Astrocyte (in vitro differentiated cells and primary cell): ENCODE measurements at places on chromosomes 13 and 19.
A peak's percentile ranks its signal among the peaks of the same experiment; 100 is the strongest.

DNA sequence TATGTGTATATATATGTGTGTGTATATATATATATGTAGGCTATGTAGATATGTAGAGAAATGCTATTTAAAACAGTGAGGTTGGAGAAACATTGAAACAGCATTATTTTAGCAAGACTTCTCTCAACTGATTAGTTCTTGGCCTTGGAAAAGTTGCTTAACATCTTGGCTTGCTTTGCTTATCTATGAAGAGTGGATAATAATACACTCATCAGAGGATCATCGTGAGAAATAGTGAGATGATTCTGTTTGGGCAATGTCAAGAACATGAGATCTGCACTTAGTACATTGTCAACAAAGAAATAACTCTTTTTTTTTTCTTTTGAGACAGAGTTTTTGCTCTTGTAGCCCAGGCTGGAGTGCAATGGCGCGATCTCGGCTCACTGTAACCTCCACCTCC lies 128.3 kb downstream of the KLF5 start:
- no peak for DNase-seq

DNA sequence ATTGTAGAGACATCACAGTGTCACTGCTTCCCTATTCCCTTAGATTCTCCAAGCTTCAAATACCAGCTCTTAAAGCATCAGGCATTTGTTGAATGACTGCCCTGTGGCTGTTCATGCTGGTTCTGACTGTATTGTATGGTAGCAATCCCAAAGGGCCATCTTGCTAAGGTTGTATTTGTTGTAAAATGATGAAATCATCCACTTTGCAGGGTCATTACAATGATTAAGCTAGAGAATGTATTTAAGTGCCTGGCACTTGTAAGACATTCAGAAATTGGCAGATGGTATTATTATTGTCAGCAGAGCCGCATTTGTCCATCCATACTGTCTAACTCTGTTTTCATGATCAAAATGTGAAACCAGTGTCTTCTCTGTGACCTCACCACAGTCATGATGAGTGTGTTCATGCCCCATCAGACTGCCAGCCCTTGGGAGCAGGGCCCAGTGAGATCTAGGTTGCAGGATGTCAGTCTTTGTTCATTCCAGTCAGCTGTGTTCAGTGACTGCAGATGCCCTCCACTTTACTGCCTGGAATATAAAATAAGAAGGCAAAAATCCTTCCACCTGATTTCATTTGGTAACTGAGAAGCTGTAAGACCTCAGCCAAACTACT lies 86.1 kb downstream of the DHRS12 start:
- DNase-seq: no peak

DNA sequence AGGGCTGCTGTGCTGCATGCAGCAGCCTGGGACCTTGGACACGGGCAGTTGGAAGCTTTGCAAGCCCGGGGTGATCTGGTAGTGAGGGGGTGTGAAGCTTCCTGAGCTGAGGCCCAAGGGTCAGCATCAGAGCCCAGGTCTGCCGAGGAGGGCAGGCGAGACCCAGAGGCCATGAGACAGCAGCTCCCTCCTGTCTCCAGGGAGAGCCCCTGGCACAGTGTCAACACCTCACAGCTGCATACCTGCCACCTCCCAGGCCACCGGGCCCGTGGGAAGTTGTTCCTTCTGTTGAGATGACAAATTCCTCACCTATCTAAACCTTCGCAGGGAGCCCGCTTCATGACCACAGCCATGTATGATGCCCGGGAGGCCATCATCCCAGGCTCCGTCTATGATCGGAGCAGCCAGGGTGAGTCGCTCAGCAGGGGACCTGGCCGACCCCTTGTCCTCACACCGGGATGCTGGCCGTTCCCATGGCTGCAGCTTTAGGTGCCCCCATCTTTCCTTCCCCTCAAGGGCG lies 32.1 kb downstream of the CERS1 start:
- DNase-seq: no peak

GRCh38 chr19:12187625-12188024 lies 24.7 kb downstream of the ZNF136 start:
- no peak for DNase-seq

DNA sequence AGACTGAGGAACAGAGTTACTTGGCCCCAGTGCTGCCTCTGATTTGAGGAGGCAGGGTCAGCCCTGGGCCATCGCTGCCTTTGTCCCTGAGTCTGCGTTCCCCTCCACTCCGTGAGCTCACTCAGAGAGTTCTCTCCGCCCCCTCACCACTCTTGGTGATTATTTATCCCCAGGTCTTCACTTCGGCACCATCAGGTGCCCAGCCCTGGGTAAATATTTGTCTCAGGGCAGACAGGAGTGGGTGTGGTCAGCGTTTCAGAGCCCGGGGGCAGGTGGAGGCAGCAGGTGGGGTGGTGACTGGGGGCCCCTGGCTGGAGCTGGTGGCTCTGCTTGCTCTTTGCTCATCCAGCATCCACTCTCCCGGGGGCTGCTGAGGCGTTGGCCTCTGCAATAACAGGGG lies 20.6 kb downstream of the PPP1R37 start:
- DNase-seq: no peak

GRCh38 chr19:54369082-54369687 lies 4.5 kb upstream of the LAIR1 start:
- DNase-seq: no peak

DNA sequence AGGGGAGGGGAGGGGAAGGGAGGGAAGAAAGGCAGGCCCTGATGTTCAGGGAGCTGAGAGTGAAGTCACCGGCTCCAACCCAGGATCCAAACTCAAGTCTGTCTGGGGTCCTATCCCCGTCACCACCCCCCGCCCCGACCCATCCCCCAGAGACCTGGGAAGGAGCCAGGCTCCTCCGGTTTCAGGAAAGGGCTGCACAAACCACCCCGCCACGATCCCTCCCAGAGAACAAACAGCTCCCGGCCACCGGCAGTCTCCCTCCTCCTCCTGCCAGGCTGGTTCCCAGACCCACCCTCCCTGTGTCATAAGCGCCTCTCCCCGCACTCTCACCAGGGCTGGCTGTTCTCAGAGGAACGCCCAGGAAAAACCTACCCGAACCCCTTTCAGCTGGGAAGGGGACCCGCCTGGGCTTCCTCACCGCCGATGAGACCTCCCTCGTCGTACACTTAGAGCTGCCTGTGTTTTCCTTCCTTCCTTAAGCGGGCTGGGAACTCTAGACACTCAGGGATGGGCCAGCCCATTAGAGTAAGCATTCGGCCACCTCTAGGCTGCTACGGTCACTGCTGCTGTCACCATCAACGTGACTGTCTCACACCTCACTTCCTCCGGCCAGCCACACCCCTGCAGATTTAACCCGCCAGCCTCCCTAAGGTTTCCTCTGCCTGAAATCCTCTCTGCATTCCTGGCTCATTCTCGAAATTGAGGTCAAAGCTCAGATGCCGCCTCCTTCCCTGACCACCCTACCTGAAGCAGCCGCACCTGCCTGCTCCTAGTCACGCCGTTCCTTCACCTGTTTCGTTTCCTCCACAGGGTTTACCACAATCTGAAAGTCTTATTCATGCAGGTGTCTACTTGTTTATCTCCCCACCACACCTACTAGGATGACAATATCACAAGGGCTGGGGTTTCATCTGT lies 6.3 kb upstream of the RDH13 start:
- DNase-seq: no peak

DNA sequence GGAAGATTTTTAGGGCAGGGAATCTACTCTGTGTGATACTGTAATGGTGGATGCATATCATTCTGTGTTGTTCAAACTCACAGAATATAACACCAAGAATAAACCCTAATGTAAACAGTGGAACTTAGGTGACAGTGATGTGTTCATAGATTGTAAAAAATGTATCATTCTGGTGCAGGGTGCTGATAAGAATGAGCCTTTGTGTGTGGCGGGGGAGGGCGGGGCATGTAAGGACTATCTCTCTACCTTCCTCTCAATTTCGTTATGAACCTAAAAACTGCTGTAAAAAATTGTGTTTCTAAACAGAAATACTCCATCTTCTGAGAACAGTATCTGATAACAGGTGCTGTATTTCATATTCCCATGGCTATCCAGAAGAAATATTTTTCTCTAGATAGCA lies 35.6 kb downstream of the TNFRSF19 start:
- no peak for DNase-seq

GRCh38 chr13:37505531-37505930 lies 93.0 kb downstream of the POSTN start:
- DNase-seq: no peak

- DNase-seq: no peak
Observed at GRCh38 chr19:22814124-22814523, 18.0 kb upstream of the ZNF723 start.

- no peak for DNase-seq
Observed at GRCh38 chr19:2765376-2765775, 17.7 kb downstream of the SGTA start.

DNA sequence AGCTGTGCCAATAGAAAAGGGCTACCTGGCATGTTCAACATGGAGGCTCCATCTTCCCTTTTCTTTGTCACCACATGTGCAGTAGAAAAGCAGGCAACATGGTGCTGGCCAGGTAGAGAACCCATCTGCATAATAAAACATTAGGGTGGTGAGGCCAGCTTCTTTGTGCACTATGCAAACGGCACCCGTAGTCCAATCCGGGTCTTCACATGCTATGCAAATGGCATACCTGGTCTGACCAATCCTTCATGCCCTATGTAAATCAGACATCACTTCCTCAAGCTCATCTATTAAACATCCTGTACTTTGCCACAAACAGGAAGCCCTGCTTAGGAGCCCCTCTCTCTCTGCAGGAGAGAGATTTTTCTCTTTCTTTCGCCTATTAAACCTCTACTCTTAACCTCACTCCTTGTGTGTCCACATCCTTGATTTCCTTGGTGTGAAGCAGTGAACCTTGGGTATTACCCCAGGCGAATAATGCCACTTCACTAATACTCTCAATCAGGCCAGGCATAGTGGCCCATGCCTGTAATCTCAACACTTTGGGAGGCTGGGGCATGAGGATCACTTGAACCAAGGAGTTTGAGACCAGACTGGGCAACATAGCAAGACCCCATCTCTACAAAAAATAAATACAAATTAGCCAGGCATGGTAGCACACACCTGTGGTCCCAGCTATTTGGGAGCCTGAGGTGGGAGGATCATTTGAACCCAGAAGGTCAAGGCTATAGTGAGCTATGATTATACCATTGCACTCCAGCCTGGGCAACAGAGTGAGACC lies 111.3 kb upstream of the MRI1 start:
- no peak for DNase-seq

- no peak for DNase-seq
Observed at GRCh38 chr13:108835083-108835482, 205.7 kb downstream of the MYO16 start.

- no peak for DNase-seq
Observed at GRCh38 chr13:46759846-46760245, 37.1 kb downstream of the ESD start.

DNA sequence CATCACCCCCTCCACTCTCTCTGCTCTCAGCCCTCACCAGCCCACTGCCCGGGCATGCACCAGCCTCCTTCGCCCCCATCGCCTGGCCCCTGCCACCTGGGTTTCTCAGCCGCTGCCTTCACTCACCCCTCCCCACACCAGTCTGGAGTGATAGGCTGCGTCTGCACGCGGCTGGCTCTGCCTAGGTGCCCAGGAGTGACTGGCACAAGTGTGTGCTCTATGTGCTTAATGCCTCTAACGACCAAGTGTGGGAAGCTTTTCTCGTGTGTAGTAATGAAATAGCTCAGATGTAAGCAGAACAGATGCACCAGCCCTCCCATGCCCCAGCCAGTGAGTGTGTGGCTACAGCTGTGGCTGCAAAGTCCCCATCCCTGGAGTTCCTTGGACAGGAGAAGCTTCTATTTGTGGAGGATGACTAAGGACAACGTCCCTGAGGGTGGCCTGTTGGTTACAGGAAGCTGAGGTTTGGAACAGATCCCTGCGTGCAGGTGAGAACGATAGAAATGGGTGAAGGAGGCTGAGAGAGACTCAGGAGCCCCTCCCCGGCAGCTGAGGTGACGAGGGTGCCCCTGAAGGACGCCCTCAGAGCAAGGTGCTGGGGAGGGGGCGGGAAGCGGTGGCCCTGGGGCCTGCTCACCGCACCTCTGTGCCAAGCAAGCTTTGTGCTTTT lies 35.6 kb downstream of the ATP11A start:
- DNase-seq: peak; percentile 41

GRCh38 chr13:27971776-27972477 lies 2.8 kb upstream of the CDX2 start:
- no peak for DNase-seq

DNA sequence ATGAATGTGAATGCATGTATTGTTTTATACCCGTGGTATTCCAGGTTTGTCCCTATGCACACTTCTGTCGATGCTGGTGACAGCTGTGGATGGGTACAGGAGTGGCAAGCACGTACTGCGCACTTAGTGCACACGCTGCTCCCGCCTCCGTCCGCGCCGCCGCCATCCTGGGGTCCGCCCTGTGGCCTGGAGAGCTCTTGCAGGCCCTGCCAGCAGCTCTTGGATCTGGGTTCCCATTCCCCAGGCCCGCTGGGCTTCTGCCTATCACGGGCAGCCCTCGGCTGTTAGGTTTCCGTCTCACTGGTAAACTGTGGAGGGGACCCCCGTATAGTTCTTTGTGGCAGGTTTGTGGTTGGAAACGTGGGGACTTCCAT lies 4.0 kb downstream of the GNA11 start:
- no peak for DNase-seq

- no peak for DNase-seq
Observed at GRCh38 chr13:114097893-114098688, 34.3 kb downstream of the RASA3 start.

DNA sequence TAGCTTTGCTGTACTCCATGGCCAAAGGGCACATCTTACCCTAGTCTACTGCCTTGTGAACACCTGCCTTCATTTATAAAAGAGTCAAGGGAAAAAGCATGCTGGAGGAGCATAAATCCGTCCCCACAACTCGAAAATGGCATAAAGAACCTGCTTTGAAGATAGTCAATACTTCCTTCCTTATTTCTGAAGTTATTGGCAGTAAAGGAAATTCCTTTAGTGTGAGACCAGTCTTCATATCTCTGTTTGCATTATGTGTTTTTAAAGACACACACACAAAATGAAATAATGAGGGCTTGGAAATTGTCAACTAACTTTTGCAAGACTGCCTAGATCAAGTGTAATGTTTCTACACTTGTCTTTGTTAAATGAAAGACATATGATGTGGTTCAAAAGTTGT lies 408.4 kb downstream of the SPRY2 start:
- DNase-seq: no peak

- no peak for DNase-seq
Observed at GRCh38 chr13:77349365-77349764, 22.5 kb upstream of the MYCBP2 start.

- no peak for DNase-seq
Observed at GRCh38 chr13:98405690-98406344, 171.1 kb downstream of the STK24 start.

GRCh38 chr13:38943231-38943630 lies 47.4 kb downstream of the STOML3 start:
- DNase-seq: no peak

DNA sequence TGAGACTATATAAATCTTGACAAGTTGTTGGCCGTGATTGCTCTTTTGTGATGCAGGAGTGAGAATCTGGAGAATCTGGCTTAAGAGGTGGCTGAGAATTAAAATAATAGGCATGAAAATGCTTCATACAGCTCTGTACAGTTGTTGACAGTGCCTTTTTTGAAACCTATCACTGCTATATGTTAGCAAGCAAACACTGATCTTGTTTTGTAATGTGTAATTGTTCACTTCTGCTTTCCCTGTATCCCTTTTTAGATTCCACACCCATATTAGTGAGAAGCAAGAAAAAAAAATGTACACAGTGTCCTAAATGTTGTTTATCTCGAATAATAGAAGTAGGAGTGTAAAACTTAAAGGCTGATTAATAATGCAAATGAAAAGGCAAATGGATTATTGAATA lies 31.1 kb downstream of the ITM2B start:
- no peak for DNase-seq

GRCh38 chr13:43284162-43284561 lies 260.8 kb downstream of the DNAJC15 start:
- DNase-seq: peak; percentile 76

- no peak for DNase-seq
Observed at GRCh38 chr13:78977311-78977710, 318.4 kb upstream of the OBI1 start.
